ENCODE measurements at places on chromosomes 2 and 18.

GRCh38 chr2:8096484-8096883, 585.4 kb upstream of the ID2 start:
- DNase-seq: no peak

DNA sequence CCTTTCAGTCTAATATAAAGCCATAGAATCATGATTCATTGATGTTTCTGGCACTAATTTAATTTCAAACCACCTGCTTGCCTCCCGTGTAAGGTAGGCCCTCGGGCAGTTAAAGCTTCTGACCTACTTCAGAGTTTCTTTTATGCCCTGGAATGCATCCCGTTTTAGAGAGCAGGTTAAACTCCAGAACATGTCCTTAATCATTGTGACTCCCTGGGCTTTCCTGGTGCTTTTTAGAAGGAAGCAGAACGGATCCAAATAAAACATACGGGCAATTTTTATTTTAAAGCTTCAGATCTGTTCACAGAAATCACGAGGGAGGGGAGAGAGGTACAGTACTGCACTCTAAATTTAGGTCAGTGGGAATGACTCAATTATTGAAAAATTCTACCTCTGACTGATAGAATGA, 134.8 kb downstream of the GCA start:
- DNase-seq: no peak

DNA sequence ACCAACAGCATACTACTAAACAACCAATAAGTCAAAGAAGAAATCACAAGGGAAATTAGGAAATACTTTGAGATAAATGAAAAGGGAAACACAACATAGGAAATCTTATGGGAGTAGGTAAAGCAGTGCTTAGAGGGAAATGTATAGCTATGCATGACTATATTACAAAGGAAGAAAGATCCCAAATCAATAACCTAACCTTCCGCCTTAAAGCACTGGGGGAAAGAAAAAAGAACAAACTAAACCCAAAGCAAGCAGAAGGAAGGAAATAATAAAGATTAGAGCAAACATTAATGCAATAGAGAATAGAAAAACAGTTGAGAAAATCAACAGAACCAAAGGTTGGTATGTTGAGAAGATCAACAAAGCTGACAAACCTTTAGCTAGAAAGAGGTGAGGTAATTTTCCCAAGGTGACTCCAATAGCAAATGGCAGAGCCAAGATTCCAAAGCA, 49.9 kb downstream of the DDX1 start:
- DNase-seq: no peak

DNA sequence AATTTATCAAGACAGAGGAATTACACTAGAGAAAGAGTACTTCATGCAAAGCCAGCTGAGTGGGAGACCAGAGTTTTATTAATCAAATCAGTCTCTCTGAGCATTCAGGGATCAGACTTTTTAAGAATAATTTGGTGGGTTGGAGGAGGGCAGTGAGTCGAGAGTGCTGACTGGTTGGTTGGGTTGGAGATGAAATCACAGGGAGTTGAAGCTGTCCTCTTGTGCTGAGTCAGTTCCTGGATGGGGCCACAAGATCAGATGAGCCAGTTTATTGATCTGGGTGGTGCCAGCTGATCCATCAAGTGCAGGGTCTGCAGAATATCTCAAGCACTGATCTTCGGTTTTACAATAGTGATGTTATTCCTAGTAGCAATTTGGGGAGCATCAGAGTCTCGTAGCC, 21.4 kb upstream of the PDCL3 start:
- DNase-seq: no peak

DNA sequence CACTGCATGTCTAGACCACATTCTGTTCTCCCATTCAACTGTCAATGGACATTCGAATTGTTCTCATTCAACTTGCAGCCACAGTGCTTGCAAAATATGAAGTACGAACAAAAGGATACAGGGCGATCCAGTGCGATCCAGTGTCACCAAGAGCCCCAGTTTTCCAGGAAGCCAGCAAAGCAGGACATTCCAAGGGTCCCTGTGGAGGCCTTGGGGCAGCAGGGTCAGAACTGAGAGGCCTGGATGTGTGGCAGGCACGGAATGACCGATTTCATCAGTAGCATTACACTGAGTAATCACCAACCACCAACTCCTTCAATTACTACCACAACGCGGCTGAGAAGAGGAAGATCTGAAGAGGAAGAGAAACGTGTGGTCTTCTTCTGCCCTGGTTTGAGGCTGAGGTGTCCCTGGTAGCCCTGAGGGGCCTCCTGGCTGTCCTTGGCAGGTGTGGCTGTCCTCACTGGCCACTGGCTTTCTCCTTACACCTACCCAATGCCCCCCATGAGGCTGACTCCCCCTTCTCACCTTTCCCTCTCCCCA, 172.7 kb upstream of the FHL2 start:
- DNase-seq: no peak

- DNase-seq: no peak
These were observed 137.5 kb downstream of the PHLPP1 start for GRCh38 chr18:62852851-62853250.

Measured in erythroblast (primary cell).